Mesothelial cell of epicardium (in vitro differentiated cells): ENCODE measurements at places on chromosomes 3 and 15. TPM values are rescaled to one million over a fixed set of nuclear protein-coding genes. Genes with fewer than 3 reads are reported as not detected.

Gene DLEC1
- 1.3 to 1.8 TPM (median 1.4 TPM) in 3 replicates for total RNA-seq

Gene DGKG
- 0.04 to 0.38 TPM (median 0.16 TPM) in 3 replicates for total RNA-seq

Gene IGSF11
- total RNA-seq: 1.2 to 2.0 TPM (median 1.8 TPM) in 3 replicates

Gene TRPC1
- 15.5 to 16.0 TPM (median 15.7 TPM) in 3 replicates for total RNA-seq

Gene SCAANT1
- total RNA-seq: not detected in 3 replicates

Gene GP5
- total RNA-seq: 0.11 to 0.16 TPM in 2 of 3 replicates, not detected in the other

Gene EEFSEC
- total RNA-seq: 17.2 to 19.4 TPM (median 18.6 TPM) in 3 replicates

Gene MED12L
- 13.5 to 16.9 TPM (median 13.8 TPM) in 3 replicates for total RNA-seq

Gene HYAL1
- total RNA-seq: 2.4 to 3.5 TPM (median 2.7 TPM) in 3 replicates

Gene FNDC3B
- total RNA-seq: 123 to 131 TPM (median 123 TPM) in 3 replicates

Gene GCSAM
- total RNA-seq: 0.67 to 1.2 TPM (median 0.93 TPM) in 3 replicates

Gene ALDH1A3
- not detected in 3 replicates for total RNA-seq

Gene ELL3
- total RNA-seq: 0.69 to 1.2 TPM (median 0.90 TPM) in 3 replicates

Gene KLF15
- 1.1 to 1.9 TPM (median 1.4 TPM) in 3 replicates for total RNA-seq

Gene CHRNA7
- 2.2 to 3.0 TPM (median 2.9 TPM) in 3 replicates for total RNA-seq

Gene BCL2A1
- 0.23 to 0.71 TPM (median 0.49 TPM) in 3 replicates for total RNA-seq

Gene FANCD2
- total RNA-seq: 17.9 to 21.1 TPM (median 20.2 TPM) in 3 replicates

Gene UBAP1L
- total RNA-seq: 10.7 to 11.6 TPM (median 10.9 TPM) in 3 replicates

Gene ZBBX
- 0.70 to 1.9 TPM (median 1.4 TPM) in 3 replicates for total RNA-seq

Gene GPR27
- total RNA-seq: 13.4 to 16.1 TPM (median 14.2 TPM) in 3 replicates

Gene RBPMS2
- total RNA-seq: 14.3 to 17.8 TPM (median 14.6 TPM) in 3 replicates

Gene ECT2
- 20.9 to 22.6 TPM (median 21.9 TPM) in 3 replicates for total RNA-seq

Gene CCR1
- not detected in 3 replicates for total RNA-seq

Gene CHRFAM7A
- 0.33 to 1.5 TPM (median 0.99 TPM) in 3 replicates for total RNA-seq

Gene PDE8A
- total RNA-seq: 33.5 to 38.4 TPM (median 36.7 TPM) in 3 replicates

Gene LRRC31
- not detected in 3 replicates for total RNA-seq

Gene PPP1R14D
- 0.63 to 1.7 TPM (median 1.2 TPM) in 3 replicates for total RNA-seq

Gene CCDC13
- 0.55 to 0.90 TPM (median 0.60 TPM) in 3 replicates for total RNA-seq

Gene PCBP4
- total RNA-seq: 58.3 to 62.0 TPM (median 59.8 TPM) in 3 replicates

Gene PRSS50
- total RNA-seq: 4.4 to 4.8 TPM (median 4.5 TPM) in 3 replicates

Gene MRPS22
- 34.2 to 36.3 TPM (median 34.6 TPM) in 3 replicates for total RNA-seq

Gene SUSD5
- 1.3 to 1.8 TPM (median 1.7 TPM) in 3 replicates for total RNA-seq

Gene COL8A1
- 0.61 to 1.1 TPM (median 0.95 TPM) in 3 replicates for total RNA-seq

Gene LXN
- total RNA-seq: 42.6 to 46.7 TPM (median 46.7 TPM) in 3 replicates

Gene PP2D1
- total RNA-seq: not detected in 3 replicates

Gene SH2D7
- total RNA-seq: not detected in 3 replicates

Gene GOLGA8Q
- total RNA-seq: 0.49 to 1.9 TPM (median 0.87 TPM) in 3 replicates

Gene MASP1
- total RNA-seq: 1.4 to 2.4 TPM (median 1.5 TPM) in 3 replicates

Gene LDHAL6B
- not detected in 3 replicates for total RNA-seq

Gene CAMK1
- total RNA-seq: 9.7 to 11.3 TPM (median 10.8 TPM) in 3 replicates

Gene FOXL2
- not detected in 3 replicates for total RNA-seq

Gene ITGB5
- 63.3 to 71.4 TPM (median 64.7 TPM) in 3 replicates for total RNA-seq

Gene C15orf62
- 0.44 to 0.47 TPM (median 0.45 TPM) in 3 replicates for total RNA-seq

Gene GPR62
- total RNA-seq: 0.22 to 0.36 TPM (median 0.33 TPM) in 3 replicates

Gene CCR2
- not detected in 3 replicates for total RNA-seq

Gene INAFM2
- 19.2 to 23.1 TPM (median 21.9 TPM) in 3 replicates for total RNA-seq

Gene LIPH
- 0.07 to 0.32 TPM (median 0.18 TPM) in 3 replicates for total RNA-seq

Gene CCDC54
- total RNA-seq: not detected in 3 replicates

Gene PRR20G
- not detected in 3 replicates for total RNA-seq

Gene INSYN1
- 11.7 to 13.2 TPM (median 12.7 TPM) in 3 replicates for total RNA-seq

Gene PYGO1
- 29.6 to 34.1 TPM (median 30.6 TPM) in 3 replicates for total RNA-seq

Gene SEC62
- total RNA-seq: 104 to 118 TPM (median 112 TPM) in 3 replicates
